ENCODE measurements at places on chromosomes 3 and 15. TPM values are rescaled to one million over a fixed set of nuclear protein-coding genes. Genes with fewer than 3 reads are reported as not detected.

- no peak for ATAC-seq
These were observed 80.6 kb downstream of the PLD1 start for GRCh38 chr3:171729452-171730334.

POLQ gene
- total RNA-seq, result 0.58 TPM

SPATA12 gene
- 0.14 TPM for total RNA-seq

DNA sequence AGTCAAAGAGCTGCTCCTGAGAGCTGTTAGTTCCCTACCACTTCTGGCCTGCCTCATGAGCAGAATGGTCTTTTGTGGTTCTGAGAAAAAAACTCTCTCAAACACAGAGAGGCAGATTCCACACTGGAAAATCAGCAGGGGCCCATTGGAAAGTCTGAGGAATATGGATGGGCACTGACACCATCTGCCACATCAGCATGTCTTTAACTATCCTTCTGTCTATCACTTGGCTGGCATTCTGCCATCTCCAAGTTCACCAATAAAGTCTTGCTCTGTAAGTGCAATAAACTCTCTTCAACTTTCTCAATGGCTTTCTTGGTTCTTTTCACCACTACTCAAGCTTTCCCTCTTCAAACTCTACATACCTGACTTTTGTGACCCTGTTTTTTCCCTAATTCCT, 101.3 kb upstream of the GALNT15 start:
- ATAC-seq, result no peak

DNA sequence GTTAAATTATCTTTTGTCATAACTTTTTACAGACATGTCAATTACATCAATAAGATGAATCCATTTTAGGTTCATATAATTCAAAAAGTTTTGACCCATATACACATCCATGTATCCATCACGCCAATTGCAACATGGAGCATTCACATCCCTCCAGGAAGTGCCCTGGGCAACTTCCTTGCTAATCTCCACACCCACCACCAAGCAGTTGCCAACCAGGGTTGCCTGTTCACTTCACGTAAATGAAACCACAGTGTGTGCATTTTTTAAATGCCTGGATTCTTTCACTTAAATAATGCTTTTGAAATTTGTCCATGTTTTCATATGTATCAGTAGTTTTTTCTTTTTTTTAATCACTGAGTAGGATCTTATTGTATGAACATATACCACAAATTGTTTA, 40.7 kb upstream of the LYZL4 start:
- no peak for ATAC-seq

AADAC gene
- total RNA-seq, result not detected

DNA sequence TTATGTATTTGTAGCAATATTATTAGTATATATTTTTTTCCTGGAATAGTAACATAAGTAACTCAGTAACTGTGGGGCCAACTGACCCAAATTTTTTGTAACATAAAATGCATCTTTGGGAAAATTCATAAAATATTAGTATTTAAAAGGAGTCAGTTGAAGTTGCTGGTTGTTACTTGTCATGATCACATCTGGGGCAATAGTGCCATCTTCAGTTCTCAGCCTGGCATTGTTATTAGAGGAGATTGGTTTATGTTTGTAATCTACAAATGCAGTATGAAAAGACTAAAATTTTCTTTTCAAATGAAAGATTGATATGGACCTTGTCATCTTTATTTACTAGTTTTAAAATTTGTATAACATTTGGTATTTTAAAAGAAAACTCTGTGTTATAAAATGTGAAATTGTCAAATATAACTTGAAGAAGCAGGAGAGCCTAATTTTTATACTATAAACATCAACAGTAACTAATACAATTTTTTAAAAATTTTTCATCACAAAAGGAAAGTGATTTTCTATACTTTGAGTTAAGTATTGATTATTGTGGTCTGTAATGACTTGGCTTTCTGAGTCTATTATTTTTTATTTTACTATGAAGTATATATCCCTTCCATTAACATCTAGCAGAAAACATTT, 38.8 kb upstream of the MLF1 start:
- ATAC-seq, result no peak
